ENCODE measurements at places on chromosomes 12 and 14. TPM values are rescaled to one million over a fixed set of nuclear protein-coding genes. Genes with fewer than 3 reads are reported as not detected.

DNA sequence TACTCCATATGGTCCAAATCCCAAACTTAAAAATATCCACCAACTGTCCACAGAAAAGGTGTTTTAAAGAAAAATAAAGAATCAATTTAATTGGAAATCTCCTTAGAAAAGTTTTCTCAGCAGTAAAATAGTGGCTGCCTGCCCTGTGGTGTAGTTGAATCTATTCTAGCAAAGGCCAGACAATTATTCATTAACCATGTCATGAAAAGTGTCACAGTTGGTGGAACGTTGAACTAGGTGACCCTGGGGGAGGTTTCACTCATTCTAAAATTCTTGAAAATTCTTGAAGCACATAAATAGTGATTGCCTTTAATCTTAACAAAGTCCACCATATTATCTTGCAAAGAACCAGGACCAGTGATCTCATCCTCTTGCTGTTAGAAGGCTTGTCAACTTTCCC, 78.4 kb upstream of the GZMB start:
- no peaks in the 10 kb centered on the region for H3K4me1 ChIP-seq
- no peaks in the 10 kb centered on the region for H3K27me3 ChIP-seq
- H3K27ac ChIP-seq, result no peak overlapping the region
- no peak for DNase-seq
- H3K4me3 ChIP-seq, result no peak overlapping the region

PRKAB1 gene
- 14.9 TPM for total RNA-seq

GRCh38 chr12:15276088-15276698, 46.1 kb upstream of the PTPRO start:
- H3K4me3 ChIP-seq, result no peak overlapping the region
- no peaks in the 10 kb centered on the region for H3K36me3 ChIP-seq
- H3K27ac ChIP-seq, result no peak overlapping the region
- DNase-seq, result no peak
- no peaks in the 10 kb centered on the region for H3K27me3 ChIP-seq
- H3K4me1 ChIP-seq, result no peaks in the 10 kb centered on the region

DNA sequence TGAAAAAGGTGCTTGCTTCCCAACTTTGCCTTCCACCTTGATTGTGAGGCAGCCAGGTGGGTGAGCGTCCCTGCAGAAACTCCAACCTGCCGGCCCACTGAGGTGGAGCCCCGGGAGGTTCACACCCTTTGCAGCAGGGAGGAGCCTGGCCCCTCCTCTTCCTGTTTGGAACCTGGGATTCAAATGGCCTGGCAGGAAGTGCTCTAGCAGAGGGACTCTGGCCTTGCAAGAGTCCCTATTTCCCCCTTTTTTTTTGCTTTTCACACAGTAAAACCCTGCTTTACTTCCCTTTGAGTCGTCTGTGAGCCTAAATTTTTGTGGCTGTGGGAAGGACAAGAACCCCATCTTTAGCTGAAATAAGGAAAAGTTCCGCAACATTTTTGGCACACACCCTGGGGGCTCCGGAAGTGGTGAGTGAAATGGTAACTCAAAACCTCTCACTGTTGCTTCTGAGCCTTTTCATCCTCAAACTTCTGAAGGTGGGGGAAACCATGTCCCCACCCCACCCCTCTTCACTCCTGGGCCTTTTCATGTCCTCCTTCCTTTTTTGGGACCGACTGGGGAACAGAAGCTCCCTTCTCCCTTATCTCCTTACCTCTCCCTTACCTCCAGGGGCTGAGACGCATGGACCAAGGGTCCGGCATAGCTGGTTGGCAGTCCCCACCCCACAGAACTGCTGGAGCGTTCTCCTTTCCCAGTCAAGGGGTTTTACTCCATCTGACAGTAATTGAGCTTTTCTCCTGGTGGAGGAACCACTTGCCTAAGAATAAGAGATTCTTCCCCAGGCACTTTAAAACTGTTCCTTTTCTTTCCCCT, 102.0 kb downstream of the KCNMB4 start:
- no peak for DNase-seq
- no peak overlapping the region for H3K27ac ChIP-seq
- H3K36me3 ChIP-seq, result no peaks in the 10 kb centered on the region
- no peaks in the 10 kb centered on the region for H3K27me3 ChIP-seq
- no peaks in the 10 kb centered on the region for H3K4me1 ChIP-seq
- H3K4me3 ChIP-seq, result no peak overlapping the region

DNA sequence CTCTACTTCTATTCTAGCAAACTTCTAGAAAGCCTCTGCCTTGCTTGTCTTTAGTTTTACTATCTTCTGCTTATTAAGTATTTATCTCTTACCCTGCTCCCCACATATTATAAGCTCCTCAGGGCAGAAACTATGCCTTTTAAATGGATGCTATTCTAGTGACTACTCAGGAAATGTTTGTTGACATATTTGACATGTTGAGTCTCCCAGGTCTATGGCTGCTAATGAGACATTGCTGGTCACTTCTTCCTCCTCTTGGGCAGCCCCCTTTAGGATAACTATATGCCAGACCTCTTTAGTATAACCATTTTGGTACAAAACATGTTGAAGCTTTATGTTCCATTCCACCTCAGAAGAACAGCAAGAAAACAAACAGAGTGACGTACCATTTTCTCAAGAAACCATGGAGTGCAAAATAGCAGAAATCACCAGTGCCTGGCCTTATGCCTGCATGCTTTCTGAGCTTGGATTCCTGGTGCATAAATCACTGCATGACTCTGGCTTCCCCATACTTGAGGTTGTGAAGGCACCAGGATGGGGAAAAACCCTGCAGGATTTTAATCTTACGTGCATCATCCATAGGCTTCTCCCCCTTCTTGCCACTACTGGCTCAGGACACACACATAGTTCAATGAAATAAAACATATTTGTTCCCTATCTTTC, 202.6 kb downstream of the TMX1 start:
- H3K4me3 ChIP-seq, result no peak overlapping the region
- no peaks in the 10 kb centered on the region for H3K36me3 ChIP-seq

DNA sequence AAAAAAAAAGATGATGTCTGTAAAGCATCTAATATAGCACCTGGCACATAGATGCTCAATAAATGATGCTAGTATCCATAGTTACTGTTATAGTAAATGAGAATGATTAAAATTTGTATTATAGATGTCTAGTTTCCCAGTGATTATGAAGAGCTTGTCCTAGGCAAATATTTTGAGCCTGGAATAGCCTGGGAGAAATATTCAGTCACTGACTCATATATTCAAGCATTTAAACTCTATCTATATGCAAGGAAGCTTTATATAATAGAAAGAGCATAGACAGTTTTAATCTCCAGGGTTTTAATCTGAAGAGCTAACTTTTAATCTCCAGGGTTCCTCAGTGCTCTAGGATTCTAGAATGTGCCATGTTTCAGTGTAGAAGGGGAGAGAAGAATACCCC, 91.5 kb upstream of the VASH1 start:
- no peaks in the 10 kb centered on the region for H3K4me1 ChIP-seq
- H3K27ac ChIP-seq, result no peak overlapping the region
- no peaks in the 10 kb centered on the region for H3K27me3 ChIP-seq

DNA sequence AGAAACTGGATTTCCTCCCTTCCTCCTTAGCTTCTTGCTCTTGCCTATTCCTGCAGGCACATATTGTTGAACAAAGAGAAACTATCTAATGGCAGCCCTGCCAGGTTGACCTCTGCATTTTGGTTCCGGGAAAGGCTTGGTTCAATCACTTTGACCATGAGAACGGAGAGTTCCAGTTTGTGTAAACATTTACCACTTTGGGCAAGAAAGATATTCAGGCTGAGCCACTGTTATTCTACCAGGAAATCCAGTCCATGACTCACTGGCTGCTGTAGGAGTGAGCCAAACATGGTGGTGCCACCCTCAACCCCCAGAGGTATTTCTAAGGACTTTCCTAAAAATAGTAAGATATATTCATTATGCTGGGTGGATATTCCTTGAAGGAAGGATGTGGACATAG, 242.2 kb upstream of the OR4E1 start:
- H3K4me3 ChIP-seq, result no peak overlapping the region
- no peaks in the 10 kb centered on the region for H3K36me3 ChIP-seq
- DNase-seq, result no peak
- no peaks in the 10 kb centered on the region for H3K27me3 ChIP-seq
- no peak overlapping the region for H3K27ac ChIP-seq

DNA sequence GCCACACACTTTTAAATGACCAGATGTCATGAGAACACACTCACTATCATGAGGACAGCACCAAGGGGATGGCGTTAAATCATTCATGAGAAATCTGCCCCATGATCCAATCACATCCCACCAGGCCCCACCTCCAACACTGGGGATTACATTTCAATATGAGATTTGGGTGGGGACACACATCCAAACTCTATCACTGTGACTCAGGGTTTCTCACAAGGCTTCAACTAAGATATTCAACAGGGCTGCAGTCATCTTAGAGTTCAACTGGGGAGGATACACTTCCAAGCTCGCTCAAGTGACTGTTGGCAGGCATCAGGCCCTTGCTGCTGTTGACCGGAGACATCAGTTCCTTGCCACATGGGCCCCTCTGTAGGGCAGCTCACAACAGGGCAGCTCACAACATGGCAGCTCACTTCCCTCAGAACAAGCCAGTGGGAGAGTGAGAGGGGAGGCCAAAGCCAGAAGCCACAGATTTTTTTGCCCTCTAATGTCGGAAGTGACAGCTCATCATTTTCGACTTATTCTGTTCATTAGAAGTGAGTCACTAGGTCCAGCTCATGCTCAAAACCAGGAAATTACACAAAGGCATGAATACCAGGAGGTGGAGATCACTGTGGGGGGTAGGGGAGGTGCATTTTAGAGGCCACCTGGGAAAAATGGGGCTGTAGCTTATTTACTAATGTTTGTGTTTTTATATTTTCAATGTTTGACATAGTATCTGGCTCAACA, 50.8 kb upstream of the PTHLH start:
- no peak overlapping the region for H3K27ac ChIP-seq
- H3K36me3 ChIP-seq, result no peaks in the 10 kb centered on the region
- no peak overlapping the region for H3K4me3 ChIP-seq

DNA sequence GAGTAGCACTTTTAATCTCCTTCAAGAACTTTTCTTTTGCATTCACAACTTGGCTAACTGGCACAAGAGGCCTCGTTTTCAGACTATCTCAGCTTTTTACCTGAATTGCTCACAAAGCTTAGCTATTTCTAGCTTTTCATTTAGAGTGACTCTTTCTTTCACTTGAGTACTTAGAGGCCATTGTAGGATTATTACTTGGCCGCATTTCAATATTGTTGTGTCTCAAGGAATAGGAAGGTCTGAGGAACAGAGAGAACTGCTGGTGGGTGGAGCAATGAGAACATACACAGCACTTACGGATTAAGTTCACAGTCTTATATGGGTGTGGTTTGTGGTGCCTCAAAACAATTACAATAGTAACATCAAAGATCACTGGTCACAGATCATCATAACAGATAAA, 224.8 kb upstream of the NPAS3 start:
- H3K27me3 ChIP-seq, result no peaks in the 10 kb centered on the region
- H3K4me1 ChIP-seq, result no peaks in the 10 kb centered on the region
- no peak for DNase-seq
- no peak overlapping the region for H3K4me3 ChIP-seq

- no peaks in the 10 kb centered on the region for H3K36me3 ChIP-seq
- no peaks in the 10 kb centered on the region for H3K4me1 ChIP-seq
- DNase-seq, result no peak
- no peak overlapping the region for H3K27ac ChIP-seq
- no peak overlapping the region for H3K4me3 ChIP-seq
Observed at GRCh38 chr12:79444089-79444488, 246.7 kb downstream of the PAWR start.

DNA sequence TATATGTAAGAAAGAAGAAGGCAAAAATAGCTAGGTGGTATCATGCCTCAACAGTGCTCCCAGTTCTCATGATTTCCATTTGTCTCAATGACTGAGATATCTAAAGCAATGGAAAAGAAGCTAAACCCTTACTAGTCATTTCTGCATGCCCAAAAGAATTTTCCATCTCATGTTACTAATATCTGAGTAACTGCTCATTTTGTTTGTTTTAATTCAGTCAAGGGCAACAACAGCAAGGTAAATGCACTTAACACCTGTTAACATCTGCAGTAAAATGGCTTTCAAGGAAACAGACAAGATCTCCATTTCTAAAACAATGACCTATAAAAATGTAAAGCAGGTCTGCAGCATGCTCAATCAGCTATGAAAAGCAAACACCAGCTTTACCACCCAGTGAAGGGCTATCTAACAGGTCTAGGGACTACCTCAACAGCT, 19.4 kb upstream of the SELPLG start:
- no peak overlapping the region for H3K4me3 ChIP-seq
- H3K36me3 ChIP-seq, result peaks cover 36% of the 10 kb centered on the region
- DNase-seq, result no peak
- H3K27ac ChIP-seq, result no peak overlapping the region

DNA sequence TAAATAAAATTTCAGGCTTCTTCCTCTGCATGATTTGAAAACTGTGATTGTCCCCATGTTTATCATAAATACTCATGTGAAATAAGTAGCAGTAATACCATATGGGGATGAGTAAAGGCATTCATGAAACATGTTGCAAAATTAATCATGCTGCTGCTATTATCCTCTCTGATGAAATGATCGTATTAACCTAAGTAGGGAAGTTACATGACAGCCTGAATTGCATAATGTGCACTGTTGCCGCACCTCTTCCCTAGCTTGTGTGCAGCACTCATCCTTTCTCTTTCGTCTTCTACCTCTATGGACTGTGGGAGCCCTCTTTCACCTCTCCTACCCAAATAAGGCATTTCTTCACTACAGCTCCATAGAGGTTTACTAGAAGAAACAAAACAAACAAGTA, 367.6 kb downstream of the SOX5 start:
- H3K4me1 ChIP-seq, result no peaks in the 10 kb centered on the region
- no peaks in the 10 kb centered on the region for H3K27me3 ChIP-seq
- H3K4me3 ChIP-seq, result no peak overlapping the region
- no peak for DNase-seq
- no peak overlapping the region for H3K27ac ChIP-seq

KIF5A gene
- total RNA-seq, result not detected

DNA sequence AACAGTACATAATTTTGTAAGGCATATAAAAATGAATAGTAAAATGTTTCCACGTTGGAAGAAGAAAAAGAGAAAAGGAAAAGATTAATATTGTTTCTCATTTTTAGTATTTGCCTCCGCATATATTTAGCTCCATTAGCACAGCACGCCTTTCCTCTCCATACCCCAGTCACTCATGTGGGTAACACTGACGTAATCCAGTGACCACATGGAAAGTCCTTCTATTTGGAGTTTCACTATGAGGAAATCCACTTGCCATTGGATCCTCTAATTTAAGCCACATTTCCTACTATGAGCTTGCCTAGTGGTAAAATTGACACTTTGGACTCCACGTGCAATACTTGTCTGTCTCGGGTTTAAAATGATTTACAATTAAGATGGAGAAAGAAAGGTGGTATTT, 5.7 kb upstream of the SLCO1A2 start:
- H3K27ac ChIP-seq, result no peak overlapping the region
- no peaks in the 10 kb centered on the region for H3K27me3 ChIP-seq

IL26 gene
- total RNA-seq, result not detected

GRCh38 chr12:132766380-132767085, 4.9 kb upstream of the ANKLE2 start:
- no peaks in the 10 kb centered on the region for H3K4me1 ChIP-seq
- H3K36me3 ChIP-seq, result no peaks in the 10 kb centered on the region
- H3K27ac ChIP-seq, result peak overlapping the region; percentile 59
- H3K27me3 ChIP-seq, result no peaks in the 10 kb centered on the region
- H3K4me3 ChIP-seq, result no peak overlapping the region

Measured in right lobe of liver (tissue), 6 donors.